ENCODE measurements at places on chromosomes 11 and 22.

- no peak for DNase-seq
Measured at GRCh38 chr11:13963949-13964770, 1.6 kb downstream of the SPON1 start.

- DNase-seq = no peak
Measured at GRCh38 chr22:39133871-39134270, 18.6 kb downstream of the CBX7 start.

DNA sequence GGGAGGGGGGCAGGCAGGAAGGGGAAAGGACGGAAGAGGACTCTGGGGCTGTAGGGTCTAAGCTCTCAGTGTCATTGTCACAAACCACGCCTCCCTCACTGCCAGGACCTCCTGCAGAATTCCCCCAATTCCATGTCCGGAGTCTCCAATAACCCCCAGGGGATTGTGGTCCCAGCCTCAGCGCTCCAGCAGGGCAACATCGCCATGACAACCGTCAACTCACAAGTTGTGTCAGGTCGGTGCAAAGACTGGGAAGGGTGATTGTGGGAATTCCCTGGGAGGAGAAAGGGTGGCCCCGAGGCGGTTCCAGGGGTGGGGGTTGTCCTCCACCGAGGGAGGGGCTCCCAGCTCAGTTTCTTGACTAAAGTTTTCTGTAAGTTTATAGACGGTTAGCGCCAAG, 86.0 kb downstream of the FEZ1 start:
- DNase-seq = no peak

GRCh38 chr11:2586087-2586792, 113.6 kb downstream of the KCNQ1OT1 start:
- no peak for DNase-seq

- DNase-seq = no peak
Measured at GRCh38 chr11:60777572-60777971, 7.6 kb upstream of the MS4A10 start.

- DNase-seq = no peak
Measured at GRCh38 chr11:79200398-79201070, 240.3 kb downstream of the TENM4 start.

DNA sequence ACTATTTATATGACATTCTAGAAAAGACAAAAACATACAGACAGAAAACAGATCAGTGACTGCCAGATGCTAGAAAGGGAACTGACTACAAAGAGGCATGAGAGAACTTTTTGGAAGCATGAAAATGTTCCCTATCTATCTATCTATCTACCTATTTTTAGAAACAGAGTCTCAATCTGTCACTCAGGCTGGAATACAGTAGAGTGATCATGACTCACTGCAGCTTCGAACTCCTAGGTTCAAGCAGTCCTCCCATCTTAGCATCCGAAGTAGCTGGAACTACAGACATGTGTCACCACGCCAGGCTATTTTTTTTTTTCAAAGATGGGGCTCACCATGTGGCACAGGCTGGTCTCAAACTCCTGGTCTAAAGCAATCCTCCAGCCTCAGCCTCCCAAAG, 6.9 kb downstream of the SBF2 start:
- no peak for DNase-seq

- no peak for DNase-seq
Measured at GRCh38 chr11:63680834-63681320, 423 bp upstream of the RTN3 start.

DNA sequence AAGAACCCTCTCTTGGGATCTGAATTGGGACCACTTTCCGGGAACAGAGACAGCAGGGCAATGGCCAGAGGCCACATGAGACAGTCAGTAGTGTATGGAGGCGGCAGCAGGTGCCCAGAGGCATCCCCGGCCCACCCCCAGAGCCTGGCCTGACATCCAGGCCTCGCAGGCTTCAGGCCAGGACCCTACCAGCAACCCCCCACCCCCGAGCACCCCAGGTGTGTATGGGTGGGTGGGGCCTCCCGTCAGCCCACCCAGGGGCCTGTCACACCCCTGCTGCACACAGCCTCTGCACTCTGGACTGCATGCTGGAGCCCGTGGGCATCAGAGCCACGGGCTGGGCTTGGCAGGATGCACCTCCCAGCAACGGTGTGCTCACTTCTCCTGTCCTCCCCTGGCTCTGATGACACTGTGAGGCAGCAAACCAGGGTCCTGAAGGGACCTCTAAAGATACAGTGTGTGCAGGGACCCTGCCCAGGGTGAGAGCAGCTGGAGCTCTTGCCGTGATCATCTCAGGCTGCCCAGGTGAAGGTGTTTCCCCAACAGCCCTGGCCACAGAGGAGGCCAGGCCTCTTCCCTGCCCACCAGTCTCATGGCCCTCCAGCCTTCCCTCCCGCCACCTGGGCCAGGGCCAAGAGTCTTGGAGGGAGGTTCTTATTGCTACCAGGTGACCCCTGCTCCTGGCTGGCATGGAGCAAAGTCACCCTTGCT, 88.8 kb upstream of the SEPTIN5 start:
- DNase-seq = no peak

- DNase-seq = no peak
Measured at GRCh38 chr11:65058012-65058411, 341 bp downstream of the NAALADL1 start.

DNA sequence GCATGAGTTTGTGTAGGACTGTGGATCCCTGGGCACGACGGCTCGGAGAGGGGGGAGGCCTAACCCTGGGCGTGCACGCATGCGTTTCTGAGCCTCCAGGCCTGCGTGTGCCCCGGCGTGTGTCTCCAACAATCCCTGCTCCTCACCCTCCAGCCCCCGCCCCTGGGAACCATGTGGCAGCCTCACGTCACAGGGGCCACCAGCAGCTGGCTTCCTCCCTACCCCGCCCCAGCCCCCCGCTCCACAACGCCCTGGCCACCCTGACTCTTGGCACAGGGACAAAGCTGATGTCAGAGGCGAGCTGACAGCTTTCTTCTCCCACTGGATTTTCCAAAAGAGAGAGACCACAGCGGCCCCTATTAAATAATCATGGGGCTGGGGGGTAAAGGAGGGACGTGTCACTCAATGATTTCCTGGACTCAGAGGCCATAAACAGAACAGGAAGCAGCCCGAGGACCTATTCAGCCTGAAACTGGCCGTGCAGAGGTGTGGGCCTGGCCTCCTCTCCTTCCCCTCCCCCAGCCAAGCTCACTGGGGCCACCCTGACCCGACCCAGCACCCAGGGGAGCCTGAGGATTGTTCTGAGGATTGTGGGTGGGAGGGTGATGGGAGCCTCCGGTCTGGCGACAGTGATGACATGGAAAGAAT, 6.8 kb upstream of the LIF start:
- peak; percentile 69 for DNase-seq

DNA sequence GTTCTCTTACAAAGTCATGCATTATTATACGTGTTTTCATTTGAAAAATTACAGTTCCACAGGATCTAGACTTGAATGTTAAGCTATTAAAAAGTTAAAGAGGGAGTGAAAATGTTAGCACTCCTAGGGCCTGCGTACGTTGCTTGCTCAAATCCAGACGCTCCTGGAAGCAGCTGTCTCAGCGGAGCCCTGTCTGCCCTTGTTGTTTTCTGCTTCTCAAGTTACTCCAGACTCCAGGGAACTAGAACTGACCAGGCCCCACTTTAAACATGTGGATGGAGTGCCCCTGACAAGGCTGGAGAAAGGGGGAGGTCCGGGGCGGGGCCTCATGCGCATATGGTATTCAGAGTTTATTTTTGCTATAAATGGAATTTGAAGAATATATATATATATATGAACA, 9.6 kb downstream of the PARVB start:
- no peak for DNase-seq

- no peak for DNase-seq
Measured at GRCh38 chr22:33639588-33640254, 280.6 kb downstream of the LARGE1 start.

DNA sequence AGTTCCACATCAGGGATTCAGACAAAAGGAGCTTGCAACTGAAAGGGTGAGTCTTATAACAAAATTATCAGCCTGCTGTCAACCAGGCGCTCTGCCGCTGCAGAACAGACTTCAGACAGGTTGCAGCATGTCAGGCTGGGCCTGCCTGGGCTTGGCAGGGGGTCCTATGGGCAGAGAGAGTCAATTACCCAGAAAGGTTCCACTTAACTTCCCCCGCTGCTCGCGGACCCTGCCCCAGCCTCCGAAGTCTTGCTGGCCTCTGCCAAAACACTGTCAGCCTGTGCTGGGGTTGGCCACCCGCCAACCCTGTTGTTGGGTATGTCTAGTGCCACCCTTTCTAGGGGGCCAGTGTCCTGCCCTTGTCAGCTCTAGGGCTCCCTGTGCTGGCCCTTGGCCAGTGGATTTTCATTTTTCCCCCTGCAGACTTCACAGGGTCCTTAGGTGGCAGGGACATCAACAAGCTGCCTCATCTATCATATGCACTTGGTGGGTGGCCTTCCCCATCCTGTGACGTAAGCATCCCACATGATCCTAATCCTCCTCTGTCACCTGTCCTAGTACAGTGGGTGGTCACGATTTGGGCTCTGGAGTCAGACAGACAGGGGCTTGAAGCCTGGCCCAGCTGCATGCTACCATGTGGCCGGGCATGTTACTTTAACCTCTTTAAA, 166.5 kb upstream of the CADM1 start:
- no peak for DNase-seq

All from NCI-H2029 treated with DMSO at 0.1 percent for 48 hours (cell line).